ENCODE measurements at places on chromosomes 3 and 15.

DNA sequence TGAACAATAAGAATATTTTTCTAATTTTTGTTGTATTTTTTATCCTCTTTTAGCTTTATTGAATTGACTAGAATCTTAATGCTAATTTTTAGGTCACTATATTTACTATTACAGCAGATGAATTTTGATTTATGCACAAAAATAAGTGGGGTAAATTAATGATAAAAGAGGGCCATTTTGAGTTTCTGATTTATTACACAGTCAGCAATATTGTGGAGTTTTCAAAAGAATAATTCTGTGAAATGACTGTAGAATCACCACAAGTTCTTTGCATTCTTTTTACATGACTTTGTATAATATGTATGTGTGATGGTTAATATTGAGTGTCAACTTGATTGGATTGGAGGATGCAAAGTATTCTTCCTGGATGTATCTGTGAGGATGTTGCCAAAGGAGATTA lies 812.4 kb upstream of the DPPA4 start:
- DNase-seq = no peak

GRCh38 chr3:150721285-150722130 lies 17.8 kb upstream of the ERICH6 start:
- no peak for DNase-seq

DNA sequence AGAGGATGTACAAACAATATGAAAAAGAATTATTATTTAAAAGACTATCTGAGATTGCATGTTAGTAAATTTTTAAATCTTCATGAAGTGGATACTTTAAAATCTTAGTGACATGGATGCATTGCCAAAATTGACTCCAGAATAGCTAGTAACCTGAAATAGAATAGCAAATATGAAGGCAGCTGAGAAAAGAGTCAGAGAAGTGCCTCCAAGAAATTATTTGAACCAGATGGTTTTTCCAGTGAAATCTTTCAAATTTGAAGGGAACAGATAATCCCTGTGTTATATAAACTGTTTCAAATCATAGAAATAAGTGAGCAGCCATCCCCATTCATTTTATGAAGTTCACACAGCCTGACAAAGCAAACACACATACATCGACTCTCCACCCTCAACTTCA lies 29.6 kb downstream of the FSIP1 start:
- no peak for DNase-seq

DNA sequence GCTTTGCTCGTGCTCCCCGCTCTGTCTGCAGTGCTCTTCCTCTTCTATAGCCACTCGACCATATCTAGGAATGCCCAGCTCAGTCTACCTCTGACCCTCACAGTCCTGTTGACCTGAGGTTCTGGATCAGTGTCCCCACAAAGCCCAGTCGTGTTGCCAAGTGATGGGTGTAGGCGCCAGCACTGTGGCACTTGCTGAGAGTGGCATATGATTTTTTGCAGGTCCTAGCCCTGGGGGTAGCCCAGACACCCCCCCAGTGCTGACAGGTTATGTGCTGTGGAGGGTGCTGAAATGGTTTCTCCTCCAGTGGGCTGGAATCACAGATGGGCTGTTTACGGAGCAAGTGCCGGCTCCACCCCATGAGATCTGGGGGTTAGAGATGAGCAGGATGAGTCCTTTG lies 32.5 kb downstream of the ACAD9 start:
- no peak for DNase-seq

DNA sequence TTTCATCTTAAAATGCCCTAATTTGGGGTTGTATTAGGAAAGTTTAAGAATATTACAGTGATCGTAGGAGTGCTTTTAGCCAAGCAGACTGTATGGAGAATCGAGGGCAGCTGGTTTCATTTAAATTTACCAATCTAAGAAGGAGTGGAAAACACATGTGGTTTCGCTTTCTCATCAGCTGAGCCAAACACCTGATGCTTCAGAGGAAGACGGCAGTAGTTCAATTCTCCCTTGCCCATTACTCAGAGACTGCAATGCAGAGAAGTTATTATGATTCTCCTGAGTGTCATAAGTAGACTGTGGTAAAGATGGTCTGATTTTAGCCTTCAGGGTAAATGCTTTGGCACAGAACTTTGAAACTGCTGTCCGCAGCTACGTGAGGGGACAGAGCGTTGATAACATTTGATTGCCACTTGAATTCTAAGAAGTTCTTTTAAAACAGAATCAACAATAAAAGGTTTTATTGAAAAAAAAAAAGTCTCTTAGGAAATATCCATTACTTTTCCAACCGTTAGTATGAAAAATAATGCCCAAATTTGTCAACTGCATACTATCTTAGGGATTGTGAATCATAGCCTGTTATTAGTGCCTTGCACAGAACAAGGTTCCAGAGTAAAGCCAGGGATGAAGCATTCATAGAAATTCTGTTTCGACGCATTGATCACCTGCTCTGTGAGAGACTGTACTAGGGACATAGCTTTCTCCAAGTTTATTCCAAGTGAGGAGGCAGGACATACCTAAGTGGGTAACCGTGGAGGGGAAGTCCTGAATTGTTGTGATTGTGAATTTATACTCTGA lies 25.6 kb downstream of the LYSMD4 start:
- DNase-seq = no peak

- DNase-seq = no peak
These were observed 35.4 kb upstream of the CBLB start for GRCh38 chr3:105904251-105904650.

DNA sequence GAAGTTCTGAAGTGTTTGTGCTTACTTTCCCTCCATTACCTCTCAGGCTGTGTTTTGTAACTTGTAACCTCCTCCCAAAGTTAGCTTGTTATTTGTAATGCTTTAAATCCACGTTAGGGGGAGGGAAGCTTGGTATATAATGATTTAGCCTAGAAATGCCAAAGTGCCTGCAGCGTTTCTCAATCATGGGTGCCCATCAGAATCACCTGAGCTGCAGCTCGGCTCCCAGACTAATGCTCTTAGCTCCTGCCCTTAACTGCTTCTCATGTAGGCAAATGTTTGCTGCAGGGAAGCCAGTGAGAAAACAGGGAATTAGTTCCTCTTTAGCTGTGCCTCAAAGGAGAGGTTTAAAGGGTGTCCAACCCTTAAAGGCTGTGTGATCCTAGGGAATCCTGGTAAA lies 219.2 kb upstream of the NAALADL2 start:
- no peak for DNase-seq

GRCh38 chr3:23811919-23812318 lies 6.2 kb downstream of the UBE2E1 start:
- no peak for DNase-seq

- no peak for DNase-seq
These were observed 39.2 kb downstream of the CCK start for GRCh38 chr3:42226470-42227425.

DNA sequence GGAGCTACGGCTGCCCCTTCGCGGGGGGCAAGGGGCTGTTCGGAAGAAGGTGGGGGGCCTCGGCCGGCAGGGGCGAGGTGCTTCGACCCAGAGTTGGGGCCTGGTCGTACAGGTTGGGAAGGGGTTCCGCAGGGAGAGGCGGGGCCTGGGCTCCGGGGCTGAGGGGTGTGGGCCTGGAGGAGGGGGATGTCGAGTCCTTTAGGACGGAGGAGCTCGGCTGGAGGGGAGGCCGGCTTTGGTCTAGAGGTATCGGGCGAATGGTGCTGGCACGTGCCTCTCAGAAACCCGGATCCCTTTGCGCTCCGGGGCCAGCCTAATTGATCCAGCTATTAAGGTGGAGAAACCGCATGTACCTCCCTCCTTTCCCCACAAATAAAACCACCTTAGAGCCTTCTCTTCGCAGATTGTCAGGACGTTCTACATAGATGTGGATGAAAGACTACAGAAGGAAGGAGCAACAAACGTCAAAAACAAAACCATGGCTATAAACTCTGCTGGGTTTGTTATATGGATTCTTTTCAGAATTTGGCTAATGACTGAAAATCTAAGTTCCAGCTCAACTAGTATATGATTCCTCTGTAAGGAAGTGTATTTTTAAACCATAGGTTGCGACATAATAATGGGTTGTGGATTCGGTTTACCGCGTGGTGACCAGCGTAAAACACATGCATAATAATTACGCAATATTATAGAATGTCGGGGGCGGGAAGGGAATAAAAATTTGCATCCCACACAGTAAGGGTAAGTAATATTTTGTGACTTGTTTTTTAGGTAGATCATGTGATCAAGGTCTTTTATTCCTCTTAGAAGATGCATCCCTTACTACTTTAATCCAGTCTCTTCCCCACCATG lies 644 bp upstream of the NGLY1 start:
- DNase-seq = no peak

- DNase-seq = no peak
These were observed 19.0 kb downstream of the SEMA6D start for GRCh38 chr15:47736143-47736786.

GRCh38 chr15:85044251-85044853 lies 62.7 kb downstream of the PDE8A start:
- DNase-seq = no peak

DNA sequence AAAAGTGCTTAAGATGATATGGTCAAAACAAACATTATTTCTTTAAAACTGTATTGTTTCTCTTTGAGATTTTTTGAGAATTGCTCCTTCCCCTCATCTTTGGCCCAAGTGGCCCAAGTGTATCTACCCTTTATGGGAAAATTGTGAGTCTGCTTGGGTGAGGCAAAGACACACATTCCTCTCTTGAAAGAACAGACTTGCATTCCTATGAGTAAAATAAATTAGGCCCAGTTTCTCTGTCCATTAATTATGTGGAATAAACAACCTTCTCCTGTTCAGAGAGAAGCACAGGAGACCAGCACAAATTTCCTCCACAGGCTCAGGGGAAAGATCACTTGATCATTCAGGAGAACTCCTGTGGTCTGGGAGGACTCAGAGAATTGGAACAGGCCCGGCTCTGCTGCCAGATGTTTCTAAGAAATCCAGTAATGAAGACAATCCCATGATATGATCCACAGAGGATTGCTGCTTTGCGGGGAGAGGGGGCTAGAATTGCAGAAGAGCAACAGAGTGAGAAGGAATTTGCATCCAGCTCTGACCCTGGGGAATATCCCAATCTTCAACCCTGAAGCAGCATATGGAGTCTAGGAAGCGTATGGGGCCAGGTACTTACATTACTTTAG lies 53.8 kb upstream of the BOC start:
- no peak for DNase-seq

DNA sequence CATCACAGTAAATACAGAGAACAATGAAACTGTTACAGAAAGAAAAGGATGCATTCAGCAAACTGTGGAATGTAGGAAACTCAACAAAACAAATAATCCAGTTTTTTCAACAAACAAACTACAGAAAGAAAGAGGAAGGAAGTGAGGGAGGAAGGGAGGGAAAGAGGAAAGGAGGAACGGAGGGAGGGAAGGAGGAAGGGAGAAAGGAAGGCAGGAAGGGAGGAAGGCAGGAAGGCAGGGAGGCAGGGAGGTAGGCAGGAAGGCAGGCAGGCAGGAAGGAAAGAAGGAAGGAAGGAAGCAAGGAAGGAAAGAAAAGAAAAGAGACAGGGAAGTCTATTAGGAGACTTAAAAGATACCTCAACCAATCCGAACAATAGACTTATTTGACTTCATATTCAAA lies 135.7 kb downstream of the EFHB start:
- DNase-seq = no peak

DNA sequence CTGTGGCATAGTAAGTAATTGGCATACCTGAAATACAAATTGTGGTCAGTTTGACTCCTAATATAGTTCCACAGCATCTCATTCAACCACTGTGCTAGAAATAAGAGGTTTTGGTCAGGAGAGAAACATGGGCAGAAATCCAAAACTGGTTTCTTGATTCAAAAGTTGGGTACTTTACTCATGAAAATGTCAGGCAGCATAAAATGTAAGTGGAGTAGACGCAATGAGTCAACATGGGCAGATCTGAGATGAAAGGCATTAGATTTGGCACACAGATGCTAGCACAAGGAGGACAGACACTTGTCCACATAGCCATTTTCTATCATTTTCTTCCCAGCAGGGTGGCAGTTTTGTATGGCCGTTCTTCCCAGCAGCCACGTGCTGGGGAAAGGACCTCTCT lies 255.8 kb upstream of the CDIN1 start:
- no peak for DNase-seq

GRCh38 chr3:190089711-190090110 lies 31.0 kb downstream of the P3H2 start:
- no peak for DNase-seq

DNA sequence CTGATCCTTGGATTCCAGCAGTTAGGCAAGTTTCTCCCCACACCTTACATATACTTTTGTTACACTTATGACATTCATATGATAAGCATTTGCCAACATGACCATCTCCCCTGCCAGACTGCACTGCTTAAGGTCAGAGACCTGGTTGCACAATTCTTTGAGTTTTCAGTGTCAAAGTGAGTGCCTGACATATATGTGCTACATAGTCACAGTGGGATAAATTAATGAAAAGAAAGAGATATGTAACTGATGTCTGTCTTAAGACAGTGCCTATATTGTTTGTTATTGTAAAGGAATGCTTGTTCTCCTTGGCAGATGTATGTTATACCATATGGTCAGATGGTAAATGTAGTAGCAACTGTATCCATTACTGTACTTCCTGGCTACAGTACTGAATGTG lies 3.5 kb upstream of the DCUN1D1 start:
- DNase-seq = no peak

GRCh38 chr15:70323111-70323851 lies 225.6 kb upstream of the TLE3 start:
- no peak for DNase-seq

DNA sequence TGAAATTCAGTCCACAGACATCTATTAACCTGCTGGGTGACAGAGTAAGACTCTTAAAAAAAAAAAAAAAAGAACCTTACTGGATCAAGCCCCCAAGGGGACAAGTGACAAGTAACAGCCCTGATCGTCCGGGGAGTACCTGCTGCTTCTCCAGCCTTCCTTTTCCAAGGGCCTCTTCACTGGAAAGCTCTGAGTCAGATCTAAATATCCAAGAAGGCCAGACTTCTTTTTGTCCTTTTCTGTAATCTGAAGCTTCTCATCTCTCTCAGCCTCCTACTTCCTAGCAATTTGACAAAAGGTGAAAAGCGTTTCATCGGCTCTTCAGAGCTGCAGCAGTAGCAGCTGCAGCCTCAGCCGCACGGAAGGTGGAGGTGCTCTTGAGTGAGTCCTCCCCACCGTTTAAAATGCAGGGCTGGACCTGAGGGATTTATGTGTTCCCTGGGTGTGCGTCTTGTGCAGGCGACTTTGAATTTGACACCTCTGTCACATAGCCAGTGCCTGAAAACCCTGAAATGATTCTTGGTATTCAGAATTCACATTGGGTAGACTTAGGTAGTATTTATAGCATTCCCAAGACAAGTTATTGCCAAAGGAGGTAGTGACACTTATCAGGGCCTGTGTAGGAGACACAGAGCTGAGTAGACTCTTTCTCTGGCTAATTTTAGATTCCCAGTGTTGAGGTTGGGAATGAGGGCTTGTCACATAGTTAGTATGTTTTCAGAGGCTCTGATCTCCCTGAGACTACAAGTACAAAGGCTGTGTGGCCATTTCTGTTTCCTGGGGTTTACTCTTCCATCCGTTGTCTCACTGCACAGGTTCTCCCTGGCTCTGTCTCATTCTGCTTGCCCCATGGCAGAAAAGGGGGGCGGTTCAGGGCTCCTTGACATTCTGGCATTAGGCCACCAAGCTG lies 291.2 kb upstream of the C2CD4B start:
- no peak for DNase-seq

Measured in activated T-helper 9 cell treated with anti-CD3 and anti-CD28 coated beads, Interleukin-2, amount 50 U/mL, for 16 hours (primary cell).